ENCODE measurements at places on chromosomes 11 and 22.

GRCh38 chr11:60899046-60899936 lies 7.1 kb downstream of the PRPF19 start:
- H3K36me3 ChIP-seq: peaks cover 22% of the 10 kb centered on the region
- H3K27ac ChIP-seq: peak overlapping the region; percentile 45
- no peak for DNase-seq
- peaks cover 12% of the 10 kb centered on the region for H3K4me1 ChIP-seq
- no peaks in the 10 kb centered on the region for H3K27me3 ChIP-seq

GRCh38 chr11:10139656-10140055 lies 154.4 kb downstream of the SBF2 start:
- no peak overlapping the region for H3K27ac ChIP-seq
- no peak overlapping the region for H3K4me3 ChIP-seq
- peaks cover 6% of the 10 kb centered on the region for H3K36me3 ChIP-seq
- H3K27me3 ChIP-seq: no peaks in the 10 kb centered on the region
- no peak for DNase-seq

DNA sequence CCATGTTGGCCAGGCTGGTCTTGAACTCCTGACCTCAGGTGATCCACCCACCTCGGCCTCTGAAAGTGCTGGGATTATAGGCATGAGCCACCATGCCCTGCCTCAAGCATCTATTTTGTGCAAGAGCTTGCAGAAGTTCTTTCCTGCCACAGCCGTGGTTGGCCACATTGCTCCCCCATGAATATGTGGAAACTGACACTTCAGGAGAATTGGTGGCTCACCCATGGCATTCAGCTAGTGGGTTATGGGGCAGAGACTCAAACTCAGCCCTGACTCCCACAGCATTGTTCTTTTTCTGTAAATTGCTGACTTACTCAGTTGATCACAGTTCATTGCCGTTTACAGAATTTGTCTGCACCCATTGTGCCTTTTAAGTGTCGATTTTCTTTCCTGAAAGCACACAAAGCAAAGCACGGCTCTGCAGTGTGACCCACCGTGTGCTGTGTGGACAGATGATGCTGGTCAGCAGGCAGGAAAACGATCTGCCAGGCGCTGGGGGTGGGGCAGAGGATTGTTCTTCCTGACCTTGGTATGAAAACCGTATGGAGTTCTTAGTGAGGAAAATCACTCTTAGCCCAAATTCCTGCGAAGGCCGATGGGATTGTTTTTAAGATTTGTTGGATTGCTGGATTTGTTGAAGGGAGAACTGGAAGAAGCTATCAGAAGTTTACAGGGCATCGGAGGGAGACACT lies 115.6 kb downstream of the PTPRJ start:
- H3K36me3 ChIP-seq: no peaks in the 10 kb centered on the region
- H3K4me3 ChIP-seq: no peak overlapping the region
- peaks cover 34% of the 10 kb centered on the region for H3K4me1 ChIP-seq
- DNase-seq: no peak

GRCh38 chr11:46338988-46339666 lies 8.1 kb upstream of the DGKZ start:
- peaks cover 44% of the 10 kb centered on the region for H3K4me1 ChIP-seq
- no peak overlapping the region for H3K4me3 ChIP-seq
- DNase-seq: no peak

- H3K27ac ChIP-seq: no peak overlapping the region
- no peaks in the 10 kb centered on the region for H3K27me3 ChIP-seq
- H3K4me3 ChIP-seq: no peak overlapping the region
- DNase-seq: no peak
- no peaks in the 10 kb centered on the region for H3K36me3 ChIP-seq
Observed at GRCh38 chr22:20037419-20037818, 16.5 kb downstream of the TANGO2 start.

All from activated naive CD8-positive, alpha-beta T cell treated with anti-CD3 and anti-CD28 coated beads for 36 hours (primary cell).